8988T (cell line): ENCODE measurements at places on chromosomes 6 and 20.

DNA sequence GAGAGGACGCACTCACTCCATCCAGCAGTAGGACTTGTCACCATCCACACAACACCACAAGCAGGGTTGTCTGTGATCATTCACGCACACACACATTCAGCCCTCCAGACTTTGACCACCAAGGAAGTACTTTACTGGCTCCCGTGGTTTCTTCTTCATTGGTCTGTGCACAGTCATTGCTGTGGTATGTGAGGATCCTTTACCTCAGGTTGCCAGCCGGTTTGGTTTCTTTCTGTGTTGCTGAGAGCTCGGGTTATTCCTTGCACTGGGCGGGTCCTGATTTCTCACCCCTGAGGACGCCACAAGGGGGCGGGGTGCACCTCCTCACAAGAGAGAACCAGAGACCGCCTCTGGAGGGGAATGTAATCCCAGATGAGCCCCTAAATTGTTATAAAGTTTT, 11.2 kb downstream of the SLC35A1 start:
- peak; percentile 24 for DNase-seq

- no peak for DNase-seq
Measured at GRCh38 chr6:131936156-131936555, 15.0 kb downstream of the CCN2 start.

GRCh38 chr6:149131891-149132290, 185.6 kb upstream of the TAB2 start:
- DNase-seq = no peak

DNA sequence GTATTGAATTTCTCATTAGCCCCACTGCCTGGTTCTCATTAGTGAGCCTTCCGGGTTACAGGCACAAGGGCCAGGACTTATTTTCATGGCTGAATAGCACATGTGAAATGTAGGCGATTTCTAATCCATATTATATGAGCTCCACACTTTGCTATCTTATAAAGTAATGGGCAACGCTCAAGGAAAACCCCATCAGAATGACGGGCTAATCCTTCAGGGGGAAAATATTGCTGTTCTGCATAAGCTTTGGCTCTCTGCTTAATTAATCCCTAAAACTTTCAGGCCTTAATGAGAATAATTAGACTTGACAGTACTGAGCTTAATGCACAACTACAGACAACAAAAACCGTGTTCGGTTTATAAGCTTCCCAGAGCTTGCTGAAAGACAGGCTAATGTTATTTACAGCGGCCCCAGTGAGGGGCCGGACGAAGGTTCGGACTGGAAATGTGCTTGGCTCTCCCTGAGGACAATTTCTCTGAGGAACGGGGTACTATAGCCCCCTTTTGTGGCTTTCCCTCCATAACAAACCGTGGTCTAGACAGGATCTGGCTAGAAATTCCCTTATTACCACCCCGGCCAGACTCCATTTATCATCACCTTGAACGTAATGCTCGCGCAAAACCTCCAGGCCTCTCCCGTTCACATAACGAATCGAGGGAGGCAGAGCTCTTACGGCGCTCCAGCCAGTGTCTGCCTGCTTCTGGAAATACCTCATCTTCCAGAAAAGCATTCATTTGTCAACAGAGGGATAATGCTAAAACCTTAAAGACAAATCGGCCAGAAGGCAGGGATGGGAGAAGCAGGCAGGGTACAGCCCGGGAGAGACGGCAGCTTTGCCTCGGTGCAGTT, 164.5 kb downstream of the CD83 start:
- no peak for DNase-seq

- DNase-seq = no peak
Measured at GRCh38 chr6:144460327-144461095, 175.4 kb downstream of the UTRN start.

DNA sequence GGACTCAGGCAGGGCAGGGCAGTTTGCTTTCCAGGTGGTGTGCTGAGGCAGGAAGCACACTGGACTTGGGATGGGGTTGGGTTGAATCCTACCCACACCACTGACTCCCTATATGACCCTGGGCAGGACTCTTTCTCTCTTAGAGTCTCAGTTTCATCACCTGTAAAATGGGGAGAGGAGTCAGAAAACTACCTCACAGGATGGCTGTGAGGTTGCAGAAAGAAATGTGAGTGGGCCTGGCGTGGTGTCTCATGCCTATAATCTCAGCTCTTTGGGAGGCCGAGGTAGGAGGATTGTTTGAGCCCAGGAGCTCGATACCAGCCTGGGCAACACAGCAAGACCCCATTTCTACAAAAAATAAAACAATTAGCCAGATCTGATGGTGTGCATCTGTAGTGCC, 67.2 kb downstream of the CD40 start:
- DNase-seq = no peak

DNA sequence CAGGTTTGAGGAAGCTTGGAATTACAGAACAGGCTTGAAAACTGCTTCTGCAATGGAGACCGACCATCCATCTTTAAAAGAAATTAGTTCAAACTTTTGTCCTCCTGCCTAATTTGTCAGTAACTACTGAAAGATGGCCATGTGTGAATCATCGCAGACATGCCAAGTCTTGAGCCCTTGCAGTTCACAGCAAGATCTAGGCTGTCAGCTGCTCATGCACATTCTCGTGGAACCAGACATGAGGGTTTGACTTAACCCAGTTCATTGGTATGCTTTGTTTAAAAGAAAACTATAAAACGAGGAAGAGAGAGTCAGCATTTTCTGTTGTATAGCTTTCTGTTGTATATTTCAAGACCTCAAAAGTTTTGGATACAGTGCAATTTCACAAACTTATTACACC, 74.0 kb upstream of the SAMD5 start:
- DNase-seq = no peak

DNA sequence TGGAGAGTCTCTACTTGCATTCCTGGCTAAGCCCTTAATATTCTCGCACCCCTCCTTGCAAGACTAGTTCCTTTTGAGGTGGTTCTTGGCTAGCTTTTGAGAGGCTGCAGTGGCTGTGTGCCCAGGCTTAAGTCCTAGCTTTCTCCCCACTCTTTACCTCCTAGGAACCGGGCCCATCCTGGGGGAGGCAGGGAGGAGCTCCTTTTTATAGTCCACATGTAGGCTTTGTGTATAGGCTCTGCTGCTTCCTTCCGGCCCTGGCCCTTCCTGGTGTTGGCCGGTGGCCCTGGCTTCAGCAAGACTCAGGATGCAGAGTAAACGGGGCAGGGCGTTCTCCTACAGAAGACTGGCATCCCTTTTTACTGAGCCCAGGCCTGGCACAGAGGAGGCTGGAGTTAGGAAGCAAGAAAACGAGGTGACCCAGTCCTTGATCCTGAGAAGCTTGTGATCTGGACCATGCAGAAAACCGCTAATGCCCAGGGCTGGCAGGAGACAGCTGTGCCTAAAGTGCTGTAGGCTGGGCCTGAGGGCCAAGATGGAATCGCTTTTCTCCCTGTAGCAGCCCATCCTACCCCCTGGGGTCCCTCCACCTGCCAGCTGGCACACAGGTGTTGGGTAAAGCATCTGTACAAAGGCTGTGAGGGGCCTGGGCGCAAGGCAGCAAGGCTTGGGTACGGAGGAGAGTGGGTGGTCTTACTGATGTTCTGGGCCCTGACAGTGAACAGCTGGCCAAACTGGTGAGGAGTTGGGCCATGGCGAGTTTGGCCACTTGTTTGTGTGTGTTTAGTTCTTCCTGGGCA, 8.7 kb downstream of the PLCG1 start:
- DNase-seq = no peak

- DNase-seq = no peak
Measured at GRCh38 chr20:2804852-2805688, 4.6 kb upstream of the CPXM1 start.

GRCh38 chr6:106511288-106512047, 117.8 kb downstream of the RTN4IP1 start:
- peak; percentile 31 for DNase-seq

GRCh38 chr6:501891-502601, 110.5 kb downstream of the IRF4 start:
- no peak for DNase-seq

- DNase-seq = no peak
Measured at GRCh38 chr6:161890832-161891297, 617.0 kb upstream of the AGPAT4 start.

GRCh38 chr6:143952060-143952778, 55.8 kb downstream of the PLAGL1 start:
- no peak for DNase-seq

DNA sequence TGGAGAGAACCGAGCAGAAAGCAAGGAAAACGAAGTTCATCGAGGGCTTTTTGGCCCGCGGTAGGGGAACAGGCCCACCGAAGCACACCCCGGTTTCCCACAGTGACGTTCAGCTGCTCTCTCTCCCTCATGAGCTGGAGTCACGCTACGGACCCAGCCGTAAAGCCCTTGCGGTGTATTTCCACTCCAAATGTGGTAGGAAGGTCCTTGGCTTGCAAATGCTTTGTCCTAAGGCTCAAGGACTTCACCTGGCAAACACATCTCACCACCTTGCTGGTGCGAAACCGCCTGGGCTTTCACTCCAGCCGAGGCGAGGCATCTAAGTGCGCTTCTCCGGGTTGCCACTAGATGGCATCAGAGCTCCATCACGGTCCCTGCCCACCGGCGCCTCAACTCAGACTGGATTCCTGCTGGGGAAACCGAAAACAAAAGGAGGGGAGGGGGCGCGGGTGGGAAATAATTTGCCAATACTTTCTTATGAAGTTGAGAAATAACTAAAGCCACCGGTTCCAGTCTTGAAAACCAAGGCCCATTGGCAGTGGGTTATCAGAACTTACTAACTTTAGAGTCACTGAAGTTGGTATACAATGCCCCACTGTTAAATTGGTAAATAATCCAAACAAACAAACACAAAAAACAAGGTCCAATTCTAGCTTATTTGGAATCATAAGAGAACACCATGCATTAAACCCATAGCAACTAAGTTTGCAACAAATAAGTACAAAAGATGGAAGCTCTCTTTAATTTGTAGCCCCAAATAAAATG, 13.4 kb upstream of the FOXC1 start:
- peak; percentile 71 for DNase-seq

GRCh38 chr6:32129297-32130088, 595 bp downstream of the FKBPL start:
- DNase-seq = no peak

- peak; percentile 31 for DNase-seq
Measured at GRCh38 chr20:35954907-35955251, 577 bp upstream of the SCAND1 start.

GRCh38 chr6:100549406-100550167, 84.9 kb upstream of the SIM1 start:
- DNase-seq = no peak

DNA sequence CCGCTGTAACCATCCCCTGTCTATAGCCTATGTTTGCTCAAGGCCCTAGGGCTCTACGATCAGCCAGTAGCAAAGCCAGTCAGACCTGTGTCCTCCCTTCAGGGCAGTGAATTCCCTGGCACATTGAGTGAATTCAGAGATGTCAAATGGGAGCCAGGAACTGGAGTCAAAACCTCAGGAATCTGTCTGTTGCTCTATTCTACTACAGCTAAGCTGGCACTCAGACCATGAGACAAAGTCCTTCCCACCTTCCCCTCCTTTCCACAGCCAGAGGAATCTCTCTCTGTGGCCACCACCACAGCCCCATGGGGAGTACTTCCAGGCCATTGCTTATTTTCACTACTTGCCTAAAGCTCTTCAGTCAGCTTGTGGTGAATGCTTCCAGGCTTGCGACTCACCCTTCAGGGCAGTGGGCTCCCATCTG, 82.0 kb downstream of the PKIB start:
- no peak for DNase-seq

- no peak for DNase-seq
Measured at GRCh38 chr20:46130534-46130933, 12.4 kb downstream of the CD40 start.

DNA sequence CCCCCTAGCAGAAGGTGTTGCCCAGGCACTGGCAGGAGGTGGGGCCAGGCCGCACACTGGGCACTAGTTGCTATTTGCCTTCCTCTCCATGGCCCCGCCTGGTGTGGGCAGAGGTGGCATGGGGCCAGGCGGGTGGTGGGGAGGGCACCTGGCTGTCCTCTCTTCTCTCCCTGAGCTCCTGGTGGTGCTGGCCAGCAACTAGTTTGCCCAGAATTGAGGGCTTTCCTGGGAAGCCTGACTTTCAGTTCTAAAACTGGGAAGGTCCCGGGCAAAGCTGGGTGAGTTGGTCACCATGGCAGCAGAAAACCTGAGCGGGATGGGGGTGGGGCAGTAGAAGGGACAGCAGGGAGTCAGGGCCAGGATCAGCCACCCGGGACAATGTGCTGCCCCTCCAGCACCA, 48.2 kb downstream of the RBM38 start:
- no peak for DNase-seq

DNA sequence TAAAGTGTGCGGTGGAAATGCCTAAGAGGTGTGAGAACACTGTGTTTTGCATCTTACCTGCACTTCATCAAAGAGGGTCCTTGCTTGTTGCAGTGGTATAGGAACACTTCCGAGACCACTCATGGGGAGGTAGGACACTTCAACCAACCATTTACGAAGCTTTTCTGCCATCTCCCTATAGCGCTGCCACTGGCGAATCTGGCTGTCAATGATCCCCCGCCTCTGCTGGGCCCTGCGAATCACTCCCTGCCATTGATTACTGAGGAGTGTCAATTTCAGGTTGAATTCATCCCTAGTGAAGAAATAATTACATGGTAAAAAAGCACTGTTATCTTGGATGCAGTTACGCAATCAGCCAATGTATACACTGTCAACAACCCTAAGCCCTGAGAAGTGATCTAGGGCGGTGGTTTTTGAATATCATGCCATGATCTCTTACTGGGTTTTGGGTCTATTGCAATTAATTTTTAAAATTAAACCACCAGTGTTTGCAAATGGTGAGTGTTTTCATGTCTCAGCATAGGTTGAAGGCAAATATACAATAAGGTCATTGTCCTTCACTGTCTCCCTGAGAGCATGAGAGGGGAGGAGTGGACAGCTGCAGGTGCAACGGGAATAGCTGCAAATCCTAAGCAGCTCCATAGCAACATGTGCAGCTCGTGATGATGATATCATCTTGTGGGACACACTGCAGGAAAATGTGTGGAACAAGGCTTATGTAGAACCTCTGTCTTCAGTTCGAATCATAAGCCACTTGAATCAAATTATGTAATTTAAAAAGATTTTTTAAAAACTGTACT, 400.6 kb downstream of the ESR1 start:
- DNase-seq = no peak

DNA sequence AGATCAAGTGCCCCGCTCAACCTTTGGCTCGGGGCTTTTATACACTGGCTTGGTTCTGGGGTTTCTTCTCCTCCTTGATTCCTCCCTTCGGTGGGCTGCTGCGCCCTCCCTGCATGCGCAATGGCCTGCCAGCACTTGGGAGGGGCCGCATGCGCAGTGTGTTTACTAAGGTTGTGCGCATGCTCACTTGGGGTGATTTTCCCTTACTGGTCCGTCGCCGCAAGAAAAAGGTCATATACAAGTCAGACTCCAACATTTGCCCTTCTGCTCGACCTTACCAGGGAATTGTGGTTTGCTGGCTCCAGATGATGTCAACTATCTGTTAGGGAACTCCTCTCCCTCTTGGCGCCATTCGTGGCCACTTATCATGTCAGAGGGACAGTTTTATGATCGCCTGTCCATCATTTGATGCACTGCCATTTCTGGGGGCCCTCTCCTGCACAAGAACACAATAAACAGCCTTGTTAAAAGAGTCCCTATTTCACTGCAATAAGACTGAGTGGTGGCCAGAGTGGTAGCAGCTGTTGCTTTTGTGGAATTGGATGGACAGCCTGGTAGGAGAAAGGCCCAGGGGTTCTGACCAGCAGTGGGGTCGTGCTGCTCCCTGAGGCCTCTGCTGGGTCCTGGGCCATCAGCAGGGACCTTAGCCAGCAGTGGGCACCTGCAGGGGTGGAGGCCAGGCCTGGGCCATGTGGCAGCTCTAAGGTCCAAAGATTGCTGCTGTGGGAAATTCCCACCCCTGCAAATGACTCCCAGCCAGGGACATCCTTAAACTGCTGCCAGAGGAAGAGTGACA, 2.8 kb upstream of the LBP start:
- no peak for DNase-seq
